ENCODE measurements at places on chromosomes 1 and 21.

GRCh38 chr1:55970526-55971110, 608.7 kb downstream of the PLPP3 start:
- no peak for DNase-seq

DNA sequence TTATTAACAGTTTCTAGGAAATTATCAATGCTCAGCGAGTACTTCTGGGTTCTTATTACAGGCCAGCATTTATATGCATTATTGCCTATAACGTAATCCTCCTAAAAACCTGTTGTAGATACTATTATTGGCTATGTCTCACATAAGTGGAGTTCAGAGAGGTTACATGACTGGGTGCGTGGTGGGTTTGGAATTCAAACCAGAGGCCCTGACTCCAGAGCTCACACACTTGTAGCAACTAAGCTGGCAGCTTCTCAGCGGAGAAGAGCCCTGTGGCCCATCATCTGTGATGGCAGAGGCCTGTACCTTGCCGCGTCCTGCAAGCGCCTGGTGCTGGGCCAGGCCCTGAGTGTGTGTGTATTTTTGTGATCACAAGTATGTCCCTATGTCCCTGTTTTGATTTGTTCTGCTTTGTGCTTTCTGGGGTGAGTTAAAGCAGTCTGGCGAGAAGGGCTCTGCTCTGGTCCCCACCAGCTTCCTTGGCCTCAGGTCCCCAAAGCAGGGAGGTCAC, 66.7 kb downstream of the HTR6 start:
- no peak for DNase-seq

DNA sequence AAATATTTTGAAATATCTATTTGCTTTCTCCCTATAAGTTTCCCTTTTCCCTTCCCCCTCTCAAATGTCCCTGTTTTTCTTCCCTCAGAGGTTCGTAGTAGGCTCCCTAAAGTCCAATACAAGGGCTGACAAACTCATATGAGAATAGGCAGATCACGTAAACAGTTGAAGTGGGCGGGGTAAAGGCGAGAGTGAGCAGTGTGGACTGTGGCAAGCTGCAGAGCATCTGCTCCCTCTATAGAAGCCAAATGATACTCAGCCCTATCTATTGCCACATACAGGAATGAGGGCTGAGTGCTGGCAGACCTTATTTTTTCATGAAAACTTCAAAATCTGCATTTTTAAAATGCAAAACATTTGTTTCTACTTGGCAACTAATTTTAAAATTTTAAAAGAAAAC, 26.3 kb downstream of the PRDX6 start:
- DNase-seq: no peak

- peak; percentile 52 for DNase-seq
Measured at GRCh38 chr1:31412732-31413404, at the start of gene SERINC2. Gene SERINC2, plus strand, starts transcription at chr1:31413213. Its CDS starts 53 bp downstream, at chr1:31413266.

DNA sequence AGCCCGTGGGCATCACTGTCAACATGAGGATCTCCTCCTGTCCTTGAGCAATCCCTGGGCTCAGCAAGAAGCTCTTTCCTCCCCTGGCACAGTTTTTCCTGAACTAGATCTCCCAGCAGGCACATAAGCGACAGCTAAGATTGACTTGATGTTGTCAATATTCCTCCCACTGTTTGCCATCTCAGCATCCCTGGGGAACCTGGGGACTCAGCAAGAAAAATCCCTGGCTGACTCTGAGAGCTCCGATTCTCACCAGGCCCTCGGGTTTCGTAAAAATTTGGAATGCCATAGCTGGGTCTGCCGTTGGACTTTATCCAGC, 687.2 kb downstream of the MATN1 start:
- DNase-seq: no peak

DNA sequence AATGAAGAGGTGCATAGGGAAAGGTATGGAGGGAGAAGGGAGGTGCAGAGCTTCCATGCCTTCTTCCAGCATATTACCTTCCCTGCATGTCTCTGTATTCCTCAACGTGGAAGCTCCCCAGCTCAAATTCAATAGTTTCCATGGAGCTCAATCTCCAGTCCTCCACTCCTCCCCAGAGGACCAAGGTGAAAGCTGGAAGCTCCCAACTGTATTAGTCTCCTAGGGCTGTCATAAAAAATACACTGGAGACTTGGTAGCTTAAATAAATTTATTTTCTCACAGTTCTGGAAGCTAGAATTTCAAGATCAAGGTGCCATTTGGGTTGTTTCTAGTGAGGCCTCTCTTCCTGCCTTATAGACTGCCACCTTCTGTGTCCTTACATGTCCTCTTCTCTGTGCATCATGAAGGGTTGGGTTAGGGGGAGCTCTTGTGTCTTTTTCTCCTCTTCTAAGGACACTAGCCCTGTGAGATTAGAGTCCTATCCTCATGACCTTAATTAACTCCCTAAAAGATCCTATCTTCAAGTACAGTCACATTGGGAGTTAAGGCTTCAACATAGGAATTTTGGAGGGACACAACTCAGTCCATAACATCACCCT, 21.9 kb upstream of the RABGGTB start:
- no peak for DNase-seq

DNA sequence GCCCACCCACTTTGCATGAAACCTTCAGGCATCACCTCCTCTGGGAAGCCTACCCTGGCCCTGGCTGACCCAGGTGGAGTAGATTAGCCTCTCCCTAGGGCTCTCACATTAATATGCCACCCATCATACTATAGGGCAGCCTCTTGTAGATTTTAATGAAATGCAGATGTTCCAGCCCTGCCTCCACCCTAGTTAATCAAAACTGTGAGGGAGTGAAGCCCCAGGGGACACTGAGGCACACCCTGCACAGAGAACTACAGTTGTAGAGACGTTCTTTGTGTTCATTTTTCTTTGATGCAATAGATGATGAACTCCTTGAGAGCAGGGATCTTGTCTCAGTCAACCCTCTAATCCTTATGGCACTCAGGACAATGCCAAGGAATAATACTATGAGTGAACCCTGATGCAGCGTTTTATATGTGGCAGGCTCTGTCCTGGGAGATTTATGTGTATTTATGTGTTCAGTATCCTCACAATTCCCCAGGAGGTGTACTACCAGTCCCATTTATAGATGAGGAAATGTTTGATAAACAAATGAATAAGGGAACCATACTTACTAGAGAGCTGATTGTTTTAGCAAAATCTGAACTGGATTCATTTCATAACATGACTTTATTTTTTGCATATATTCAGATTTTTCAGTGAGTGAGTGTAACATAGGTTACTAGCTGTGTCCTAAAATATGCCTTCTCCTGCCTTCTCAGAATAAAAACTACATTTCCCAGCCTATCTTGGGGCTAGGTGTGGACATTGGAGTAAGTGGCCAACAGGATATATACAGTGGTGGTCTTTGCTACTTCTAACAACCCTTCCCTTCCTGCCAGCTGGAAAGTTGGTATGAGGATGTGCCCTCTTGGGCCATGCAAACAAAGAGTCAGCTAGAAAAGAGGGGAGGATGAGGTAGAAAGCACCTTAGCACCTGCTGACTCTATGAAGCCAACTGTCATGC, 23.5 kb upstream of the PRELP start:
- DNase-seq: no peak

DNA sequence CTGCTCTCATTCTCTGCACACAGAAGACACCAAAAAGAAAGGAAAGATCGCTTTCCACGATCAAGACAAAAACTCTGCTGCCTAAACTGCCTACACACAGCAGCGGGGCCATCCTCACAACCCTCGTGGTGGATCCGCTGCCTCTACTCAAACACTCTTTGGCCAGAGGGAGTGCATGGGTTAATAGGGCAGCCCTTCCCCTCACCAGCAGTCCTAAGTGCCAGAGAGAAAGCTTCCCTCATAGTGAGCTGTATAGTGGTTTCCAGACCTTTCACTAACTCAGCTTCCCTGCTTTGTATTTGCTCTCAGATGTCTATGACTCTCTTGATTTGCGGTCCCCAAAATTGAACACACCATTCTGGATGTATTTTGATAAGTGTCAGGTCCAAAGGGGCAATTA, 30.9 kb downstream of the GPR161 start:
- no peak for DNase-seq

- DNase-seq: no peak
Measured at GRCh38 chr1:10881046-10881445, 84.6 kb upstream of the CASZ1 start.

- DNase-seq: no peak
Measured at GRCh38 chr1:246384616-246385015, 122.5 kb downstream of the SMYD3 start.

DNA sequence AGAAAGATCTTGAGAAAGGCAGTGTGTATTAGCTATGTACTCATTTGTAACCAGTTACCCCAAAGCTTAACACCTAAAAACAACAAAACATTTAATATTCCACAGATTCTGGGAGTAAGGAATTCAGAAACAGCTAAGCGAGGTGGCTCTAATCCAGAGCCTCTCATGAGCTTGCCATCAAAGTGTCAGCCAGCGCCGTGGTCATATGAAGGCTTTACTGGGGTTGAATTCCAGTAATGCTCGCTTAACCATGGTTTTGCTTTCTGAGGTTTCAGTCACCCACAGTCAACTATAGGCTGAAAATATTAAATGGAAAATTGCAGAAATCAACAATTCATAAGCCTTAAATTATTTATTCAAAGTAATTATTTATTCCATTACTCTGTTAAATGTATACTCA, 101.8 kb downstream of the CLIC6 start:
- DNase-seq: no peak

GRCh38 chr1:17181781-17182464, 23.0 kb upstream of the PADI1 start:
- no peak for DNase-seq

- DNase-seq: no peak
Measured at GRCh38 chr1:112316254-112316913, 79.6 kb upstream of the CTTNBP2NL start.

GRCh38 chr1:112840631-112841624, 115.1 kb downstream of the SLC16A1 start:
- DNase-seq: peak; percentile 77

- DNase-seq: peak; percentile 50
Measured at GRCh38 chr21:41957991-41958766, 4.4 kb upstream of the C2CD2 start.

GRCh38 chr1:36322786-36323635, 434 bp downstream of the EVA1B start:
- no peak for DNase-seq

GRCh38 chr1:37808369-37809319, 636 bp upstream of the YRDC start:
- peak; percentile 78 for DNase-seq

DNA sequence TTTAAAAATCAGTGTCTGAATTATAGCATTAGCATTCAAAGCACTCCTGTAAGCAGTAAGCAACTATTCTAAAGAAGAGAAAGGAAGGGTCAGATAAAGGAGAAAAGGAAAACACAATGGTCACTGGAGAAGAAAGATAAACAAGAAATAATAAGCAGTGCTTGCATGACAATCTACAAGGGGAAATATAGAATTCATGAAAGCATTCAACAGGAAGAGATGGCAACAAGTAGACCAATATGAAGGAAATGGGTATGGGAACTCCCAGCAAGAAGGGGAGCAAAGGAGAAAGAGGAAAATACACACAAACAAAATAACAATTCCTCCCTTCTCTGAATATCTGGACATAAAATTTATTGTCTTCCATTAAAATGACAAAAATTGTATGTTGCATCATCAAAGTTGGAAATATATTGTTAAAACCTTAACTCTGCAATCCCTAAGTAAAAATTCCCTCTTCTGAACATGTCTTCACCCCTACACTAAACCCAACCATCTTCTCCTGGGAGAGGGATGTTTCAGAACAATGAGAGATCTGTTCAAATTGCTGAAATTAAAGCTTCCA, 206.3 kb upstream of the SAMSN1 start:
- DNase-seq: no peak

DNA sequence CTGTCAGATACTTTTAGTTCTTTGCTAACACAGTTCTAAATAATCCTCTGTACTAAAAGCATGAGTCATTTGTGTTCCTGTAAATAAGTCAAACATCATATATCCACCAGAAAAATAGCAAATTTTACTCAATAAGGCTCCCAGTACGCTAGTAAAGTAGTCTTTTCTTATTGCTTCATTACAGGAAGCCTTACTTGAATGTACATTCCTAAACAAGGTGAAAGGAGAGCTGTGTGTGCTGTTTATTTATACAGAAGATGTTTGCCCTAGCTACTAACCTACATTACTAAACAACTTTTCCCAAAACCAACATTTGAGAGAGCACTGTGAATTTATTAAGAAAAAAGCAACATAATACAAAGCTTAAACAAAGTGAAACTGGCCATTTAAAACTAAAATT, 52.0 kb downstream of the ZNHIT6 start:
- no peak for DNase-seq

- no peak for DNase-seq
Measured at GRCh38 chr21:44871576-44872269, 1.8 kb downstream of the PTTG1IP start.

- no peak for DNase-seq
Measured at GRCh38 chr1:98330224-98330623, 331.3 kb upstream of the SNX7 start.

DNA sequence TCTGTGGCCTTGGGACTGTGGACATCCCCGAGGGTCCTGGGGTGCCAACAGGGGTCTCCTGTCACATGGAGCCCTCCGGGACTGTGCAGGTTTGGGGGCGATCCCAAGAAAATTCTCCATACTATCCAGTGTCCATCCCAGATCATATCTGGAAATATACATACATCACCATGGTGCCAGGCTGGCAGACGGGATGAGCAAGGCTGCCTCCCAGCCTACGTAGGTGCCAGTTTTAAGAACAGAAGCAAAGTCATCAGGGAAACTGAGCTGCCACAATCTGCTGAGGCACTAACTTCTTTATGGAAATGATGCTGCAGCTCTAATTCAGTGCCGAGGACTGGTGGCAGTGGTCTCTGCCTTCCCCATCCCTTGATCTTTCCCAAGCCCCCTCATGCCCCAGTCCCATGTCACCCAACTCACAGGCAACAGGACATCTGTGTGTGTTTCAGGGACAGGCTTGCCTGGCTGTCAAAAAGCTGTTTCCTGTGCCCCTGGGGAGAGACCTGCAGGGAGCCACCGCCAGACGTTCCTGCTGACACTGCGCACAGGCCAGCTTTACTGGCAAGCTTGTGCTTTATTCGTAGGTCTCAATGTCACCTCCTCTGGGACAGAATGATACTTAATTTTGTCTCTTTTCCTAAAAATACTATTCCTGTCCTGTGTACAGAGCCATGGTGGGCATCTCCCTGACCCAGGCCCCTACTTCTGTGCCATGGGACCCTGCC, 15.5 kb downstream of the TEX35 start:
- DNase-seq: no peak

DNA sequence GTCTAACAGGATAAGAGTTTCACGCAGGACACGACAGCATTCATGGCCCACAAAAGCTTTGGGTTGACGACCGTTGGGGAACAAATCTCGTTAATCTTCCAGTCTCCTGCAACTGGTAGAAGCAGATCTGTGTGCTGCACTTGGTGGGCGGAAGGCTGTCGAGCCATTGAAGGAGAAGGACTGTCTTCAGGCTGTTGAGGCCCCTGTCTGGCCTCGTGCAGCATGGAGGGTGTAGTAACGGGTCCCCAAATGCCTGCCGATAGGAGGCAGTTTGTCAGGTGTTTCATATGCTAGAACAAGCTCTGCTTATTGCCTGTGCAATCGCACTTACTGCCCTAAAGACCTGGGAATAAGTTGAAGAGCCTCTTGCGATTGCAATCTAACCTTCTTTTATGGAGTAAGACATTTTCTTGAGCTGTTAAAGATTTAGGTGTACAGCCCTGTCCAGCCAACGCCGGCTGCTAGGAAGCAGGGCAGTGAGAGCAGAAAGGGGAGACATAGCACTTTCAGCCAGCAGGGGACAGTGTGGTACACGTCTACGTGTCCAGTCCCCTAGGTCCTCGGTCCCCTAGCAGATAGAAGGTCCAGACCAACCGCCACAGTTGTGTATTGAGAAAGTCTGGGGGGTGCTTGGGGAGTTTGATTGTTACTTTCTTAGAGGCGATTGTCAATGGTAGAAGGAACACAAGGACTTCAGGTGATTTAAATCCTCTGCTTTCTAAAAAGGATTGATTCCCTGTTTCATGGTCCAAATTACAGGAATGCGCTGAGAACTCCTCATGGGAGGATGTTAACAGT, 102.3 kb upstream of the TMPRSS2 start:
- DNase-seq: no peak
